ENCODE measurements at places on chromosomes 11 and 22. TPM values are rescaled to one million over a fixed set of nuclear protein-coding genes. Genes with fewer than 3 reads are reported as not detected.
A peak's percentile ranks its signal among the peaks of the same experiment; 100 is the strongest.

GRCh38 chr22:26033071-26033470 lies 136.2 kb upstream of the SEZ6L start:
- H3K27me3 ChIP-seq: peaks cover 32% of the 10 kb centered on the region
- H3K36me3 ChIP-seq: no peaks in the 10 kb centered on the region
- H3K4me1 ChIP-seq: no peaks in the 10 kb centered on the region
- H3K4me3 ChIP-seq: no peak overlapping the region
- no peak overlapping the region for H3K27ac ChIP-seq
- DNase-seq: no peak

DNA sequence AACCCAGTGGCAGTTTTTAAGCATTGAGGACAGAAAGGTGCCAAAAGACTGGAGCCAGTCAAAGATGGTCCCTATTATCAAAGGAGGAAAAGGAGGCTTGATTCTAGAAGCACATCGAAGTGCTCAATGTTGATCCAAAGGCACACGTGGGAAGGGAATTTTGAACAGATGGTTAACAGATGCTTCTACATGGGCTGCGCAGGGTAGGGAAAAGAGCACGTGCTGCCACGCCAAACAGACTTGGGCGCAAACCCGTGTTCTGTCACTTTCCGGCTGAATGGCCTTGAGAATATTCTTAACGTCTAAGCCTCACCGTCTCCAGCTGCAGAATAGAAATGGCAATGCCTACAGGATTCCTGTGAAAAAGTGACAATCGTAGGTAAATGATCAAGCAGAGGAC lies 217.9 kb upstream of the MTNR1B start:
- peaks cover 2% of the 10 kb centered on the region for H3K4me1 ChIP-seq
- H3K27me3 ChIP-seq: no peaks in the 10 kb centered on the region
- DNase-seq: no peak
- no peak overlapping the region for H3K27ac ChIP-seq
- H3K36me3 ChIP-seq: peaks cover 6% of the 10 kb centered on the region

Gene HOATZ
- not detected for total RNA-seq

Gene MS4A6E
- not detected for total RNA-seq

DNA sequence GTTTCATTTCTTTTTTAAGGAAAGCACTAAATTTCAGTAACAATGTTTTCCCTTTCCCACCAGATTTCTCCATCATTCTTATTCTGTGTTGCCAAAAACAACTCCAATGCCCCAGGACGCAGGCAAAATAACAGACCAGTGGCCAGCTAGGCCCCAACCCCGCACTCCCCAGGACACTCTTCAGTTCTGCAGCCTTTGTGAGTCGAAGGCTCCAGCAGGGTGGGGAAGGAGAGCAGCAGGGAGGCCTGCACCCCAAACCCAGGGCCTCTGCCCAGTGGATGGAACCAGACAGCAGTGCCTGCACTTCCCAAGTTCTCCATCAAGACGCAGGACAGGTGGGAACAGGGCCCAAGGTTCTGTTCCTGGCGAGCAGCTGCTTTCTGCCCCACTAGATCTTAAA lies 34.4 kb downstream of the PPP2R1B start:
- no peak overlapping the region for H3K4me3 ChIP-seq
- no peaks in the 10 kb centered on the region for H3K27me3 ChIP-seq
- no peak for DNase-seq
- peak overlapping the region; percentile 14 for H3K27ac ChIP-seq
- H3K36me3 ChIP-seq: peaks cover 6% of the 10 kb centered on the region
- H3K4me1 ChIP-seq: peaks cover 47% of the 10 kb centered on the region

Gene MPZL2
- 36.9 TPM for total RNA-seq

DNA sequence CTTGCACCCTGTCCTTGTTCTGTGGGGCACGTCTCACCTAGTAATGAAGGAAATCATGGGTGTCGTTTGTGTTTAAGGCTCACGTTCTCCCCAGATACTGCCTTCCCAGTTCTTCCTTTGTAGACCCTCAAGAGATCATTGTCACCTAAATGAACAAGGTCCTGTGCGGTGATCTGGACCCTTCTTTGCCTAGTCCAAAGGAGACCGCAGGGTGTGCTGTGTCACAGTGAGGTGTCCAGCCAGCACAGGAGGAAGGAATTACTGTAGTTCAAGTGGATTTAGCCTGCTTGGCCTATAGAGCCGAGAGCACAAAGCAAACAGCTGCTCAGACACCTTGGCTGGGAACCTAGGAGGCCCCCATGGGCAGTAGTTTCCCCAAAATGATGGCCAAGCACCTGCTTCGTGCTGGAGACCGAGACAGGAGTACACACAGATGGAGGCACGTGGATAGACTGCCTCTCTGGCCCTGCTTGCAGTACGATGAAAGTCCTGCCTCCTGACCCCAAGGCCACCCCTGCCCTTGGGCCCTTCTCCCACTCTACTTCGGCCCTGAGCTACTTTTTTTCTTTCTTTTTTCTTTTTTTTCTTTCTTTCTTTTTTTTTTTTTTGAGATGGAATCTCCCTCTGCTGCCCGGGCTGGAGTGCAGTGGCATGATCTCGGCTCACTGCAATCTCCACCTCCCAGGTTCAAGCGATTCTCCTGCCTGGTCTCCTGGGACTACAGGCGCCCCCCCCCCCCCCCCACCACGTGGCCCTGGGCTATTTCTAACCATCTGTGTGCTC lies 19.4 kb upstream of the PPFIA1 start:
- H3K4me1 ChIP-seq: no peaks in the 10 kb centered on the region
- H3K27ac ChIP-seq: no peak overlapping the region
- no peaks in the 10 kb centered on the region for H3K36me3 ChIP-seq
- DNase-seq: no peak

- H3K27ac ChIP-seq: no peak overlapping the region
- H3K27me3 ChIP-seq: no peaks in the 10 kb centered on the region
- H3K4me1 ChIP-seq: peaks cover 21% of the 10 kb centered on the region
- no peak for DNase-seq
- H3K4me3 ChIP-seq: no peak overlapping the region
These were observed 50.2 kb downstream of the ARHGAP32 start for GRCh38 chr11:129141748-129142523.

GRCh38 chr11:77510851-77511250 lies 37.0 kb upstream of the PAK1 start:
- DNase-seq: no peak
- peaks cover 40% of the 10 kb centered on the region for H3K4me1 ChIP-seq
- no peaks in the 10 kb centered on the region for H3K27me3 ChIP-seq
- H3K4me3 ChIP-seq: no peak overlapping the region
- no peaks in the 10 kb centered on the region for H3K36me3 ChIP-seq
- no peak overlapping the region for H3K27ac ChIP-seq

DNA sequence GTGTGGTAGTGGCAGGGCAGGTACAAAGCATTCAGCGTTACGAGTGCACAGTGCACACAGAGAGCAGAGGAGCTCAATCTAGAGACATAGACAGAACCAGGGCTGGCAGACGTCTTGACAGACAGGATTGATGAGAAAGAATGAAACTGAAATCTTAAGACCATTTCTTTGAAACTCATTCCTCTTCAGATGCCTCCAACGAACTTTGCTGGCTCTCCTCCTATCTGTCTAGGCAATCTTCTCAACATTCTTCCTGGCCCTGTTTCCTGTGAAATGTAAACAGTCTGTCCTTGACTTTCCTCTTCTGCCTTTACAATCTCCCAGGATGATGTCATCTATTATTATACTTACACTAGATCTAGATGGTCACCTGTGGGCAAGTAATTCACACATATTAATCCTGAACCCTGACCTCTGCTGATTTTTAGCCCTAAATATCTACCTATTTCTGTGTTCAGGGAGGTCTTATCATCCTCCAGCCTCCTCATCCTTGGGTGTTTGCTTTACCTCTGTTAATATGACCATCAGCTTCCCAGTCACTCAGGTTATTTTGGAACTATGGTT lies 119.5 kb downstream of the ENTHD1 start:
- H3K27me3 ChIP-seq: peaks cover 15% of the 10 kb centered on the region
- peak overlapping the region; percentile 3 for H3K27ac ChIP-seq
- H3K4me3 ChIP-seq: no peak overlapping the region

GRCh38 chr22:31449506-31449905 lies 40.1 kb downstream of the EIF4ENIF1 start:
- H3K27me3 ChIP-seq: no peaks in the 10 kb centered on the region
- H3K27ac ChIP-seq: no peak overlapping the region
- H3K36me3 ChIP-seq: peaks cover 22% of the 10 kb centered on the region

DNA sequence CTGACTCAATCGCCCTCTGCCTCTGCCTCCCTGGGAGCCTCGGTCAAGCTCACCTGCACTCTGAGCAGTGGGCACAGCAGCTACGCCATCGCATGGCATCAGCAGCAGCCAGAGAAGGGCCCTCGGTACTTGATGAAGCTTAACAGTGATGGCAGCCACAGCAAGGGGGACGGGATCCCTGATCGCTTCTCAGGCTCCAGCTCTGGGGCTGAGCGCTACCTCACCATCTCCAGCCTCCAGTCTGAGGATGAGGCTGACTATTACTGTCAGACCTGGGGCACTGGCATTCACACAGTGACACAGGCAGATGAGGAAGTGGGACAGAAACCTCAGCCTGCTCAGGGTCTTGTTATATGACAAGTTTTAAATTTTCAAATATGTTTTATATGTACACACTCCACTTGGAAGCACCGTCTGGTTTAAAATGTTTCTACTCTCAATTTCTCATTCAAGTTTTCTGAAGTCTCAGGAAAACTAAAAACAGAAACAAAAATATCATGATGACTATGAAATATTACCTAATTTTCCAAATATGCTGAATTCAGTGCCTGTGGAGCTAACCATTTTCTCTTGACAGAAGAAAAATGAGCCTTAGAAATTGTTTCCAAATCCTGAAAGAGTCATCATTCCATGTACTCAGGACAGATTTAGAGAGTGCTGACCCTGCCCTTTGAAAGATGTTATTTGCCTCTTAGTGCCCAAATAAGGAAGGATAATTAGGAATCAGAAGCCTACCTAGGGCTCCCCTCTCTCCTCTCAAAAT lies 48.8 kb upstream of the TOP3B start:
- no peaks in the 10 kb centered on the region for H3K36me3 ChIP-seq
- no peak overlapping the region for H3K4me3 ChIP-seq
- no peak overlapping the region for H3K27ac ChIP-seq
- no peak for DNase-seq
- no peaks in the 10 kb centered on the region for H3K4me1 ChIP-seq

DNA sequence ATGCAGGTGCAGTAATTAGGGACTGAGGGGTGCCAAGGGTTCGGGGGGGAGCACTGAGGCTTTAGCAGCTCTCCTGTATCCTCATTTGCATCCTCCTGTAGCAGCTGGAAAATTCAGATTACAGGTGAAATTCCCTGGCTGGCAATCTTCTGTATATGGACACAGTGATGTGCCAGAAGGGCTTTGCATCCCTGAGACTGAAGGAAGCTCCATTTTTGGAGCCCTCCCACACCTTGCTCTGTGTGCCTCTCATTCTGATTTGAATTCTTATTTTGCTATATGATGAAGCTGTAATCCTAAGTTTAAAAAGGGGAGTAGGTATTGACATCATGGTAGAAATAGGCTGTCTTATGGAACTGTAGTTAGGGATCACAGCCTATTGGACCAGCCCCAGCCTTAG lies 46.6 kb downstream of the SCN3B start:
- no peak overlapping the region for H3K27ac ChIP-seq
- peaks cover 27% of the 10 kb centered on the region for H3K36me3 ChIP-seq
- no peak overlapping the region for H3K4me3 ChIP-seq
- no peak for DNase-seq

GRCh38 chr11:94755494-94755893 lies 12.7 kb upstream of the AMOTL1 start:
- H3K4me3 ChIP-seq: no peak overlapping the region
- H3K27me3 ChIP-seq: no peaks in the 10 kb centered on the region
- H3K36me3 ChIP-seq: no peaks in the 10 kb centered on the region
- H3K4me1 ChIP-seq: peaks cover 21% of the 10 kb centered on the region

DNA sequence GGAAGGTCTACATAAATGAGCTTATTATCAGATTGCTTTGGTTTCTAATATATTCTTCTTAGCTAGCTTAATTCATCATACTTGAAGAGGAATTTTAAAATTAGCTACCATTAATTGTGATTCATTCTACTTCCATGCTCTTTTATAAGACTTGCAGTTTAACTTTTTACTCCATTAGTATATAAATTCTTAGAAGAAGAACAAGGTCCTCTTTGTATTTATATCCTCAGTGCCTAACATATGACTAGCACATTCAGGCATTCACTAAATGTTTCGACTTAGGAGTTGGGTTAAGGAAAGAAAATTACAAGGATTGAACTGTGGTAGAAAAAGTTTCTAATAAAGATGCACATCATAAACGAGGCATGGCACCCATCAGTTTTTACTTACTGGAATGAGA lies 1135.5 kb downstream of the JRKL start:
- H3K4me3 ChIP-seq: no peak overlapping the region
- H3K27me3 ChIP-seq: no peaks in the 10 kb centered on the region
- no peak overlapping the region for H3K27ac ChIP-seq
- no peak for DNase-seq
- H3K4me1 ChIP-seq: no peaks in the 10 kb centered on the region
- peaks cover 2% of the 10 kb centered on the region for H3K36me3 ChIP-seq

DNA sequence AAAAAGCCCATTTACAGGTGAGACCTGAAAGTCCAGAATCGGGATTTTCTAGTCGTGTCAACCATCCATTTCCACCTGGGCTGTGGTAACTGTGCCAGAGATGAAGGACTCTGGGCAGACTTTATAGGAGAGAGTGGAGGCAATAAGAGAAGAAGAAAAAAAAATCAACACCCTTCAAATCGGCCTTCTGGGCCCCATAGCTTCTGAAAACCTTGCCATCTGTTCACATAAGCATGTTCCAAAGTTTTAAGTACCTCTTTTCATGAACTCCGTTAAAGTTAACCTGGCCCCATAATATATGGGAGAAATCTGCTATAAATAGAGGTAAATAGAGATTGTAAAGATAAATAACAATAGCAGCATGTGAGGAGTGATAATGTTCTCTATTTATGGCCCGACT lies 470.5 kb downstream of the MIAT start:
- H3K36me3 ChIP-seq: no peaks in the 10 kb centered on the region
- no peak overlapping the region for H3K27ac ChIP-seq
- H3K27me3 ChIP-seq: peaks cover 4% of the 10 kb centered on the region
- H3K4me3 ChIP-seq: no peak overlapping the region
- H3K4me1 ChIP-seq: peaks cover 10% of the 10 kb centered on the region
- no peak for DNase-seq

- DNase-seq: peak; percentile 68
- H3K27ac ChIP-seq: peak overlapping the region; percentile 97
- no peaks in the 10 kb centered on the region for H3K27me3 ChIP-seq
- H3K4me3 ChIP-seq: peak overlapping the region; percentile 7
These were observed 13.5 kb upstream of the SORL1-AS1 start for GRCh38 chr11:121466063-121466794.

DNA sequence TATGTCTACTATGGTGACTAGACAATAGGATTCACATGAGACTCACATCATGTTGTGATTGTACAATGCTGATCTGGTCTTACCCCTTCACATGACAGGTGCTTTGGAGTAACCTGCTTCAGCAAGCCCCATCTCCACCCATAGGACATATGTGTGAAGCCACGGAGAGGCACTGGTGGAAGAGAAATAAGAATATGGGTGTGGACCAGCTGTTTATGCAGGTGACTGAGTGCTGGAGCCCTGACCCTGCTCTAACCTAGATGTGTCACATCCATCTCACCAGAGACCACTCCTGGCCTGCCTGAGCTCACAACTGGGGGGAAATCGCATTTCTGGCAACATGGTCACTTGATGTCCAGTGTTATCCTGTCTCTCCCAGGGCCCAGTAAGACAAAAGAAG lies 119.7 kb downstream of the GGTLC2 start:
- H3K27me3 ChIP-seq: peaks cover 84% of the 10 kb centered on the region
- no peak overlapping the region for H3K27ac ChIP-seq
- no peaks in the 10 kb centered on the region for H3K36me3 ChIP-seq
- no peak for DNase-seq
- no peak overlapping the region for H3K4me3 ChIP-seq

Gene FBLN1
- 297 TPM for total RNA-seq

Gene TSG101
- 51.8 TPM for total RNA-seq

- H3K27ac ChIP-seq: no peak overlapping the region
- no peak overlapping the region for H3K4me3 ChIP-seq
- DNase-seq: no peak
- no peaks in the 10 kb centered on the region for H3K4me1 ChIP-seq
These were observed 813.7 kb downstream of the NTM start for GRCh38 chr11:132184079-132184478.

Gene CDC42BPG
- total RNA-seq: 24.6 TPM
